ENCODE measurements at places on chromosomes 16 and 17.
A peak's percentile ranks its signal among the peaks of the same experiment; 100 is the strongest.

DNA sequence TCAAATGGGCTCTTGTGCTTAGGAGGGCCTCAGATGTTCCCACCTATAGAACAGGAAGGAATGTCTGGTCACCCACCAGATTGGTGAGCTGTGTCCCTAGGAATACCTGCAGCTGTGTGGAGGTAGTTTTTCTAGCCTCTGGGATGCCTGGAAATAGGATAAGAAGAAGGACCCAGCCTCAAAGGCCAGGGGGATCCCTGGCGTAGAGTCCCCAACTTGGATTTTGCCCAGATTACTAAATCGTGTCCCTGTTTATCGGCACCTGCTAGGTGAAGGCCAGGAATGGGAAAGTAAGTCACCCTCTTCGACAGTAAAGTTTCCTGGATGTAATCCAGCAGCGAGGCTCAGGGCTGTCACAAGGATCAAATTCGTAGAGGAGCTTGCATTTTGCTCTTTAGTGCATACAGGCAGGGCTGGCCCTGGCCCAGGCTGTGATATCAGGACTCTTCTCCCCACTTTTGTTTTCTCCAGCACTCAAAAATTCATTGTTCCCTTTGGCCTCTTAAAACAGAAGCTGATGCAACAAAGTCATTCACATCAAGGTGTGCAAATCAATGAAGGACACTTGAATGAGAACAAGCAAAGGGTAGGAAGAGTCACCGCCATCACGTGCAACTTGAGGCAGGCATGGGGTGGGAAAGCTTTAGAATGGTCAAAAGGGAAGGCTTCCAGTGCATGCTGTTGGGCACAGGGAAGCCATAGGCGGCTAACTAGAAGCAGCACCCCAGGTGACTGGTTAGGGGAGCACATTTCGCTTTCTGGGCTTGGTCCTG lies 7.5 kb downstream of the SLC13A2 start:
- DNase-seq: no peak

DNA sequence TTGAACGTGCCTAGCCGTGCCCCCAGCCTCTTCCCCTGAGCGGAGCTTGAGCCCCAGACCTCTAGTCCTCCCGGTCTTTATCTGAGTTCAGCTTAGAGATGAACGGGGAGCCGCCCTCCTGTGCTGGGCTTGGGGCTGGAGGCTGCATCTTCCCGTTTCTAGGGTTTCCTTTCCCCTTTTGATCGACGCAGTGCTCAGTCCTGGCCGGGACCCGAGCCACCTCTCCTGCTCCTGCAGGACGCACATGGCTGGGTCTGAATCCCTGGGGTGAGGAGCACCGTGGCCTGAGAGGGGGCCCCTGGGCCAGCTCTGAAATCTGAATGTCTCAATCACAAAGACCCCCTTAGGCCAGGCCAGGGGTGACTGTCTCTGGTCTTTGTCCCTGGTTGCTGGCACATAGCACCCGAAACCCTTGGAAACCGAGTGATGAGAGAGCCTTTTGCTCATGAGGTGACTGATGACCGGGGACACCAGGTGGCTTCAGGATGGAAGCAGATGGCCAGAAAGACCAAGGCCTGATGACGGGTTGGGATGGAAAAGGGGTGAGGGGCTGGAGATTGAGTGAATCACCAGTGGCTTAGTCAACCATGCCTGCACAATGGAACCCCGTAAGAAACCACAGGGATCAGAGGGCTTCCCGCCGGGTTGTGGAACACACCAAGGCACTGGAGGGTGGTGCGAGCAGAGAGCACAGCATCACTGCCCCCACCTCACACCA lies 724 bp downstream of the GAA start:
- DNase-seq: peak; percentile 10

- DNase-seq: no peak
Measured at GRCh38 chr17:1872976-1873375, 43.2 kb downstream of the RPA1 start.

DNA sequence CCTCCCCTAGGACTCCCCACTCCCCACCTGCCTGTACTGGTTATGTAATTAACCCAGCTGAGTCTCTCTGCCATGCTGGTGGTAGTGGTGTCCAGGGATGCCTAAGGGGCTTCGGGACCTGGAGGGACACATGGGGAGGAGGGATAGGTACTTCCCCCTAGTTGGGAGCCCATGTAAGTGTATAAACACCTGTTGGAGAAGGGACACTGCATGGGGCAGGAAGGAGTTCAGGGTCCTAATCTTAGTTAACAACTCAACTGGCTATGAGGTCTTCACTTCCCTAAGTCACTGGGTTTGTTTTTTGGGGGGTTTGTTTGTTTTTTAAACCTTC lies 1.3 kb downstream of the RASL10B start:
- no peak for DNase-seq

DNA sequence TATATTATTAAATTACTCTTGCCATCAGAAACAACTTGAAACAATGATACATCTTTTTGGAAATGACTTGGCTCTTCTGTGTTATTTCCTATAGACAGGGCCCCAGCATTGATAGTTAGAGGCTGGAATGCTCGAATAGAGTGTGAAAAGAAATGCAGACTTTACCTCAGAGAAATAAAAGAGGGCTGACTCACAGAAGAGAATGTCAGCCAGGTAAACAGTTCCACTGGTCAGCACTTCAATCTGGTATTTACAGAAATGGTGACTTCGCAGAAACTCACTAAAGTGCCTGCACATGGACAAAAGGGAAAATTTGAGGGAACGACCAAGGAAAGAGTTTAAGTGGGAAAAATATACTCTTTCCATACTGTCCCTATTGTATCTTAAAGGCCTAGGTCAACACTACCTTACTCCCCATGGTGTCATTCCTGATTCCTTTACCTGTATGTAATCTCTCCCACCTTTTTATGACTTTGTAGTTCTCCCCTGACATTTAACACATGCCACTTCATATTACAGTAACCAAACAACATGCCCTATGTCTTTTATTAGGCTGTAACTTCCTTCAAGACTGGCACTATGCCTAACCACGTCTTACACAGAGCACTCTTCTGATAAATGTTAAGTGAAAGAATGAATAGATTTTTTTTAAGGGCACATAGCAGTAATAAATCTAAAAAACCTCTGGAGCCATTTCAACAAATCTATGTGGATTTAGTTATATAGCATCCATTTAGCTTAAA lies 36.7 kb downstream of the AKAP10 start:
- no peak for DNase-seq

DNA sequence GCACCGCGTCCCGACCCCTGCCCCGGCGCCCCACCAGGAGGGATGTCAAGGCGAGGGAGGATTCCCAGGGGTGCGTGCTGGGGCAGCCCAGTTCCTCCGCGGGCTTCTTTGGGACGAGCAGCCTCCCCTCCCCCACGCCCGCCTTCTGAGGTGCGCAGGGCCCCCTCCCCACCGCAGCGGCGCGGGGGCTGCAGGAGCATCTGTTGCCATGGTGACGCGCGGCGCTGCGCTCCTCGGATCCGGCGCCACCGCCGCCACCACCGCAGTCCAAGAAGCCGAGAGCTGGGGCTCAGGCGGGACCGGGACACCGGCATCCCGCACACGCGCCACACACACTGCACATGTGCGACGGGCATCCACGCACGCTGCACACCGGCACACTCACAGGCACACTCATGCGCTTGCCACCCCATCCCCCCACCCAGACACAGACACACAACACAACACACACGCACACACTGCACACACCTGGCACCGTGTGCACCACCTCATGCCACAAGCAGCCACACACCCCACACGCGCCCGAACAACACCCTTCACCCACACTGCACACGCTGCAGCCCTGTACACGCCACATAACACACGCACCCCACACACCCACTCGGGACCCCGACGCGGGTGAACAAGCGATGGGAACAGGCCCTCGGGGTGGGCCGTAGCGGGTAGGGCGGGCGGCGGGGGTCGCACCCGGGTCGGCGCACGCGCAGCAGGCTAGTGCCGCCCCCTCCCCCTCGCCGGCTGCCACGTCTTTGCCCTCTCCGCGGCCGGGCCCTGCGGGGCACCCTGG lies 17.0 kb downstream of the ENPP7 start:
- no peak for DNase-seq

DNA sequence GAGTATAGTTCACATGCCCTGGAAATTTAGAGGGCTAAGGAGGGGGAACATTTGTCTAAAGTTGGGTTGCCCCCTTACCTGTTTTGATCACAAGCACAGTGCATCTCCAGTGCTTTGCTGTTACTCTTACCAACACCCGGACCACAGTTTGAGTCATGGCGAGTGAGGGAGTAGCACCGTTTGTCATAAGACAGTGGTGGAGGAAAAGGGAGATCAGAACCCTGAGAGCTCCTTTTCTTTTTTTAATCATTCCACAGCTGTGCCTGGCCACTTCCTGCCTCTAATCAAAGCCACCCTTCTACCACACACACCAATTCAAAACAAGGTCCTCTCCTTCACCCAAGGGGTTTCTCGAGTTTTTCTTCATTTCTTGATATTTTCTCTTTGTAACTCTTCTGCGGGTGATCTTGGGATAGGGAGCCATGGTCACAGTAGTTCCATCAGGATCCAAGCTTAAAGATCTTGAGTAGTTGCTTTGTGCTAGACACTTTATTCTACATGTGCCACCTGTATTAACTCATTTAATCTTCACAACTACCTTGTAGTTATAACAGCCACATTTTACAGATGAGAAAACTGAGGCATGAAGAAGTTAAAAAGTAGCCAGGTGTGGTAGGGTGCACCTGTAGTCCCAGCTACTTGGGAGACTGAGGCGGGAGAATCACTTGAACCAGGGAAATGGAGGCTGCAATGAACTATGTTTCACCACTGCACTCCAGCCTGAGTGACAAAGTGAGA lies 5.0 kb upstream of the MYL4 start:
- DNase-seq: no peak

- DNase-seq: no peak
Measured at GRCh38 chr16:50144211-50144610, 8.9 kb upstream of the TENT4B start.

DNA sequence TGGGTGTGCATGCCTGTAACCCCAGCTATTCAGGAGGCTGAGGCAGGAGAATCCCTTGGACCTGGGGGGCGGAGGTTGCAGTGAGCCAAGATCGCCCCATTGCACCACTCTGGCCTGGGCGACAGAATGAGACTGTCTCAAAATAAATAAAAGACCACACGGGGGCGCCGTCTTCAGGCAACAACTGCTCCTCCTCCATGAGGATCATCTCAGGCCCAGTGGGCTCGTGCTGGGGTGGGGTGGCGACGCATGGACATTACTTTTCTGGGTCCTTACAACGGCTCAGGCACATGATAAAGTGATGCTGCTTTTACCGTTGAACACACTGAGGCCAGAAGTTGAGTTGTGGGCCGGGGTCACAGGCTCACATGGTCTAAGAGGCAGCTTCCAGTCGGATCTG lies 56.2 kb downstream of the PRMT7 start:
- peak; percentile 22 for DNase-seq

DNA sequence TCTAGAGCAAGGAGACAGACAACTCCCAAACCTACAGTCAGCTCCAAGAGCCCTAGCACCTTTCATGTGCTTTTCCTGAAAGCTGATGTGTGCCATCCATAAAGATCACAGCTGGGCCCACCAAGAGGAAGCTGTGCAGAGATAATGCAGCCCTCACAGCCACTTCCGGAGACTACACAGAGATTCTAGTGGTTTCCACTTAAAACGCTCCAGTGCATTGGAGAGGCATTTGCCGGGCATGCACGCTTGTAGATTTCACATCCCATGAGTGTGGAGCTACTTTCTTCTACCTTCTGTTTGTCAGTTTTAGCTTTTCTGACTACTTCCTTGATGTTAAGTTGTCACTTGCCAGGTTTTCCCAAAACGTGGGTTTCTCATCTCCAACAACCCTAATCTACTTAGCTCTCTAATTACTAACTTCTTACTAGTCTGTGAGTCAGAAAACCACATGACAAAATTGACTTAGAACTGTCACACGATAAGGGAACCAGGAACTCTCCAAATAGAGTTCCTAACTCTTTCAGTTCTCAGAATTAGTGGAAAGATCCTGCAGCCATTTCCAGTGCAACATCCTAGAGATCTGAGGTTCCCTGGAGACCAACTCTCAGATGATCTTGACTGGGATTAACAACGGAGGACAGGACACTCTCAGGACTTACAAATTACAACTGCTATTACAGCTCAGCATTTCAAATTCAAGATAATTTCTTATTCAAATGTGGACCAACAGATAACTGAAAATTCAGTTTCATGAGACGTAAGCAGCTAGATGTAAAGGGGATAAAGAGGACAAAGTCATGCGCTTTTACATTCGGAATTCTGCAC lies 28.6 kb downstream of the PMP22 start:
- DNase-seq: no peak

- DNase-seq: no peak
Measured at GRCh38 chr17:46745376-46745775, 73.1 kb downstream of the WNT3 start.

GRCh38 chr16:78566397-78567073 lies 467.1 kb downstream of the WWOX start:
- no peak for DNase-seq

DNA sequence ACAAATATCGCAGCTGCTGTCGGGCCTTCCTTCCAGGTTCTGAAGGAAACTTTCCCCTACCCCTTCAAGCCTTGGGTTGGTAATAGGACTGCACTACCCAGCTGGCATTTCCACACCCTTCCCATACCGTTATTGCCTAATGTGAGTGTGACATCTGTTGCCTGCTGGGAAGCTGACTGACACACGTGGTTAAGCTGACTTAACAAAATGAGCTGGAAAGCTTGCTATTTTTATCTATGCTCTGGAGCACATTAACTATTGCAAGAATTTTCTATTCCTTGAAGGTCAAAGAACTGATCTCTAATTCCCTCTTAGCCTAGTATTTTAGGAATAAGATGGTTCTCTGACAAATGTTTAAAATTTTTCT lies 79.5 kb downstream of the PMP22 start:
- no peak for DNase-seq

DNA sequence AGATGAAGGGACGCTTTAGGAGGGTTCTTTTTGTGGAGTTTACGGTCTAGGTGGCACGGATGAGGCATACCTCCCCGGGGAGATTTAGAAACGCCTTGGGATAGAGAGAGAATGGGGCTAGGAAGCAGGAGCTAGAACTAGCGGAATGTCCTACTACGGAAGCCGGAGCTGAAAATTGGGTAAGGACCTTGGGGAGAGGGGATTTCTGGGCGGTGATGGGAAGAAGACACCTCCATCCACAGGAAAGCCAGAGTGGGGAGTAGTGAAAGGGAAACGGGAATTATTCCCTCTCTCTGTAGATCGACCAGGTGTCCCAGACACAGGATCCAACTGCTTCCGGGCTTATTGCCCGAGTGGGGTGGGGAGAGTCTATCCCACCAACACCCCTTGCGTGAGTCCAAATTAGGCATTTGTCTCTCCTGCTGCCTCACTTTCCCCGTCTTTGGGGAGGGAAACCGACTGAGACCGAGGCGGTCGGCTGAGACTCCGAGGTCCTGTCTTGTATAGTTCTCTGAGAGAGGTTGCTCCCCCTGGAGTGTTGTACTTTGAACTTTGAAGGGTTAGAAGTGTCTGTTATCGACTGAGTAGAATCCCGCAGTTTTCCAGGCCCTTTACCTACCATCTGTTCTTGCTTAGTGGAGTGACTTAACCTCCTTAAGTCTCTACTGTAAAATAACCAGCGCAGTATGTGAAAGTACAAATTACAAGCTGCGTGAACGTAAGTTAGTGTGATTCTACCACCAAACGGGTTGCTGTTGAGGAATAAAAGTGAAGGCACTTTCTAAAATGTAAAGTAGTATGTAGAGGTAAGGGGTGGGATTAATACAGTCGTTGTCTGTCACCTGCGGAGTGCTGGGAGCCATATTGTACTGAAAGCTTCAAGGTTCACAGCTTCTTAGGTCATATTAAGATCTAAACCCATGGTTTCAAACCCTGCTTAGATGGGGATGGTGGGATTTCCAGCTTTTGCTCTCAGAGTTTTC lies 1.0 kb downstream of the RSPRY1 start:
- DNase-seq: peak; percentile 1
